NCI-H2227 treated with DMSO at 0.1 percent for 48 hours (cell line): ENCODE measurements at places on chromosomes 12 and 14.
A peak's percentile ranks its signal among the peaks of the same experiment; 100 is the strongest.

DNA sequence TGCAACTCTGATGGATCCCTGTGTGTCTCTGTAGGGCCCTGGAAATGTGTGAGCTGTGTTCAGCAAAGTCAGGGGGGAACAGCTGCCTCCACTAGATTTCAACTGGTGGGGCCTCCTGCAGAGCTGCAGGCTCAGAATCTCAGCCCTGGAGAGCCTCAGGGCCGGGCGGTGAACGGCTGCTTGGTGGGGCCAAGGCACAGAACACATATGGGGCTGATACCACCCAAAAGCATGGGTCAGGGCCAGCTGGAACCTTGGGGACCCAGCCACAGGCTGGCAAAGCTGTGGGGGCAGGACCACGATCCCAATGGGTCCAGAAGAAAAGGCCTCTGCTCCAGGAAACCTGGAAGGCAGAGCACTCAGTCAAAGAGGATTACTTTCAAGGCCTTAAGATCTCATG is 878.5 kb downstream of the BCL11B start:
- no peak for DNase-seq

GRCh38 chr12:713281-713875 is 39.0 kb upstream of the WNK1 start:
- DNase-seq, result no peak

GRCh38 chr14:23570806-23571483 is 3.4 kb upstream of the AP1G2 start:
- no peak for DNase-seq

DNA sequence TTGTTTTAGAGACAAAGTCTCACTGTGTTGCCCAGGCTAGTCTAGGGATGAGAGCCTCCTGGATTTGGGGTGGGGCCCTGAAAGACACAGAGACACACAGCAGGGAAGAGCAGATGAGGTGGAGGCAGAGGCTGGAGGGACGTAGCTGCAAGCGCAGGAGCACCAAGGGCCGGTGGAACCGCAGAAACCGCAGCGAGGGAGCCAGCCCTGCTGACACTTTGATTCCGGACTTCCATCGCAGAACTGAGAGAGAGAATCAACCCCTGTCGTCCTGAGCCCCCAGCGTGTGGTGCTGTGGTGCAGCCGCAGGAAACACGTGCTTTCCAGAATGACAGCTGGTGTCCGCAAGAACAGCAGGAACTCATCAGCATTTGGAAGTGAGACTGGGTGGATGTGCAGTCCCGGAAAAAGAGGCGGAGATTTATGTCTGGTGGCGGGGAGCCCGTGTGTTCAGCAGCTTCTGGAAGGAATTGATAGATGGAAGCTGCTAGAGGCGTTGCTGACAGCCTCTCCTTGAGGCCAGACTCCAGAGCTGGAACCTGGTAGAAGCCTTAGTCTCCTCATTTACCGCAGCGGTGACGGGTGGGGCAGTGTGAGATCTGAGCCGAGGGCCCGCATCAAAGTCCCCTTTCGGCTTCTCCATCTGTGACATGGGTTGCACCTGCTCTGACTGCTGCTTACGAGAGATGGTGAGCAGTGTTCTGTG is 21.9 kb upstream of the KLC1 start:
- DNase-seq, result peak; percentile 67

DNA sequence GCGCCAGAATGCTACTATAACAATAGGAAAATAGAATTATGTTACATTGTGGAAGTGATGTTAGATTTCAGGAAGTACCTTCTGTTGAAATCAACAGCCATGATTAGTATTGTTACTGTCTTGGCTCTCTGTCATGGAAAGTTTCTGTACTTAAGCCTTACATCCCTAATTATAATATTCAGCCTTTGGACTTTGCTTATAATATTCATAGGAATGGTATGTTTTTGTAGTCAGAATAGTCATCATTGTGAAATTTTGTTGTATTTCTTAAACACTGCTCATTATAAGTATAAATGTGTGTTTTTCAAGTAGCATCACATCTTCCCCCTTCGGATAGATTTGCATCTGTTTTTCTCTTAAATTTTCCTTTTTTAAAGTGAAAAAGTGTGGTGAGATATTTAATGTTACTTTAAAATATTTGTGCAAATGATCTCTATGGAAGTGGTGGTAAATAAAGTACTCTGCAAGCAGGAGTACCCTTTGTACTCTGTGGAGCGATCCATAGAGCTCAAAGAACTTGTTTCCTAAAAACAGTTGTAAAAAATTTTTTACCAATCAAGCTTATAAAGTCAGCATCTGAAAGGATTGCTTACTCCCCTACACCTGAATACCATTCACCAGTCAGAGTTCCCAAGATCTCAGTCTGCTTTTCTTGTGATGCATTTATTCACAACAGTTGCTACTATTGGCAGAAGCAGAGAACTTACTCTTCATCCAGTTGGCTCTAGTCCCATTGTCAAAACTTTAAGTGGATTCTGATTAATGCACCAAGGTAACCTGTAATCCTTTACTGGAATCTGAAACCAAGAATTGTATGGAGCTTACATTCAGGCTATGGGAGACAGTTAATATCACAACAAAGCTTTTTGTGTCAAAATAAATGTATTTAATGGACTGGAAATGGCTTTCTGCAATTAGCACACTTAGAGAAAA is 87.8 kb downstream of the RIC8B start:
- no peak for DNase-seq

DNA sequence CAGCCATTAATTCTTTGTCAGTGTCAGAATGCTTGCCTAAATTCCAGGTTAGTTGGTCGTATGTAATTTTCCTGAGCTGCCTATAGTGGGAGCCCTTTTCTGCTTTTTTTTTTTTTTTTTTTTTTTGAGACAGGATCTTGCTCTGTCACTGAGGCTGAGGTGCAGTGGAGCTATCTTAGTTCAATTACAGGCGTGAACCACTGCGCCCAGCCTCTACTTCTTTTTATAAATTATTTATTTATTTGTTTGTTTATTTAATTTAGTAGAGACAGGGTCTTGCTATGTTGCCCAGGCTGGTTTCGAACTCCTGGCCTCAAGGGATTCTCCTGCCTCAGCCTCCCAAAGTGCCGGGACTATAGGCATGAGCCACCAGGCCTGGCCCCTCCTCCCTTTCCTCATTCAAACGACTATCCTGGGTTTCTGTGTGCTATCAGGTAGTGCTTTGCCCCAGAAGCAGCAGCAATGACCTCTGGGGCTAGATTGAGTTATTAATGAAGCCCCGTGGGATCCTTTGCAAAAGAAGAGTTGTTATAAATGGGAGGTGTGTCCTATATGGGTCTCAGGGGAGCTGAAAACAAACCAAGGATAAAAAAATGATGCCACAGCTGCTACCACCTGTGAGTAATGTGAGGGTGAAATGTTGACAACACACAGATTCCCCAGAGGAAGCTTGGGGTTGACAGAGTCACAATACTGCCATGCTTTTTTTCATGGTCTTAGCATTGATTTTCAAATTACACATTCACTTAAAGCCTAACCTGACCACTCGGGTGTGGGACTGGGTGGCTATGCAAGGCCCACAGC is 34.6 kb upstream of the NFKBIA start:
- DNase-seq, result no peak

GRCh38 chr12:78726854-78727253 is 137.7 kb upstream of the SYT1 start:
- no peak for DNase-seq

- no peak for DNase-seq
Measured at GRCh38 chr14:104659764-104660523, 29.5 kb upstream of the INF2 start.

DNA sequence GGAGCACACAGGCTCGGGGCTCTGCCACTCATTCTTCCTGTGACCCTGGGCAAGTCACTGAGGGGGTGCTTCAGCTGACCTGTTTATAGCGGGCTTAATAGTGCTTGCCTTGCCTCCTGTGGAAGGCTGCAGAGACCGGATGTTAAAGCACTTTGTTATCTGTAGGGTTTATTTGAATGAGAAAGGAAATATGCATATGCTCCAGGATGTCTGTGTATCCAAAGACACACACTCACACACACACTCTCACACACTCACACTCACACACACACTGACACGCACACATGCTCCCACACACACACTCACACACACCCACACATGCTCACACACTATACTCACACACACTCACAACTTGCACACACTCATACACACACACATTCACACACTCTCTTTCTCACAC is 56.1 kb upstream of the DDX11 start:
- DNase-seq, result no peak

DNA sequence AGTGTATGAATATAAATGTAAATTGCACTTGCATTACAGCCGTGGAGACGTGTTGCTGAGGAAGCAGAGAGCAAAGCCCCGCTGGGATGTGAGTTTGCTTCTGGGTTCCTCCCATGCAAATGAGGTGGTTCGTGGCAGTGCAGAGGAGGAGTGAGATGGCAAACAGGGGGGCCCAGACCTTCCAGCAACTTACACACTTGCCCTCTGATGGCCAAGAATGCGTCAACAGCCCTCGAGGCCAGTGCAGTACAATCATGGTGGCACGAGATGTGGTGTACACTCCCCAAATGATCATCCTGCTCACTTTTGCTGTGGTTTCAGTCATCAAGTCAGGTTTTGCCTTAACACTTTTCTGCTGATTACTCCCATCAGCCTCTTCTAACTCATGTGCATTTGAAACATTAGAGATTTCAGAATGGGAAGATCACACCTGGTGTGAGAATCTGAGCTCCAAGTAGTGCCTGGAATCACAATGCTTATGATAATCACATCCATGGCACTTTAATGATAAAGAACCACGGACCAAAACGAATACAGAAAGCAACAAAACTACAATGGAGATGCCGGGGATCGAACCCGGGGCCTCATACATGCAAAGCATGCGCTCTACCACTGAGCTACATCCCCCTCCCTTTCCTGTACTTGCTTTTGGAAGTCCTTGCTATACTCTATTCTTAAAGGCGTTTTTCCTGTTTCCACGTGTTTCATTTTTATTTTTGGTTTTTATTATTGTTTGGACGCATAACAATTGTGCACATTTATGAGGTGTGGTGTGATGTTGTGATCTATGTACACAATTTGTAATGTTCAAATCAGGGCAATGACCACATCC is 7.0 kb upstream of the UBC start:
- DNase-seq, result no peak

DNA sequence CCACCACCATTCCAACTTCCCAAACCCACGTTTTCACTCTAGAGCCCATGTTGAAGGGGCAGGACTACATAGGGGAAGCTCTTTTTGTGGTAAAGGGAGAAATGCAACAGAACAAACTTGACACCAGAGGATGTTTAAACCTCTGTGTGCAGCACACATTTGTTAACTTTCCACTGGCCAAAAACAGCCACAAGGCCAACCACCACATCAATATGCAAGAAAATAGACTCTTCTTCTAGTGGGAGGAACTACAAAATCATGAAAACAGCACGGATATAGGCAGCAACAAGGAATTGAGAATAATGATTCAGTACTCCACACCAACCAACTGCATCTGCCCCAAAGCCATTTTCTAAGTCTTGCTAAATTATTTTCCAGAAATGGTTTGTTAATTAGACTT is 66.3 kb upstream of the CEP83 start:
- no peak for DNase-seq

GRCh38 chr14:42626986-42627385 is 1020.3 kb downstream of the LRFN5 start:
- no peak for DNase-seq

GRCh38 chr12:52004042-52004648 is 2.6 kb upstream of the TAMALIN start:
- no peak for DNase-seq

GRCh38 chr12:2264651-2265232 is 212.0 kb downstream of the CACNA1C start:
- no peak for DNase-seq

GRCh38 chr14:50615056-50615455 is 53.0 kb downstream of the SAV1 start:
- no peak for DNase-seq

GRCh38 chr12:6093764-6094163 is 30.7 kb downstream of the VWF start:
- no peak for DNase-seq

DNA sequence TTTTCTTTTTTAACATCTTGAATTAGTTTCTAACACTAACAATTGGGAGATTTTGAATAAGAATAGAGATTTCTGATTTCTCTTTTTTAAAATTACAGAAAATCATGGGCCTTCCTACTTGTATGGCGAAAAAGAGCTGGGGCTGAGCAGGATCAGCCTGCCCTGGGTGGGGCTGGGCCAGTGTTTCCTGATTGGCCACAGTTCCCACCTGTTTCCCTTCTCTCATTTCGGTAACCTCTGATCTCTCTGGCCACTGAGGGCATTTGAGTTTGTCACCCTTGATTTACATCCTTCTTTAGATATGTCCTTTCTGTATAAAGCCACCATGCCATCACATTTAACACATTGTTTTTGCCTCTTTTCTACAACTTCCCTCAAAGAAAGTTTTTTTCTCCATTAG is 254.2 kb downstream of the ZFP36L1 start:
- DNase-seq, result no peak

DNA sequence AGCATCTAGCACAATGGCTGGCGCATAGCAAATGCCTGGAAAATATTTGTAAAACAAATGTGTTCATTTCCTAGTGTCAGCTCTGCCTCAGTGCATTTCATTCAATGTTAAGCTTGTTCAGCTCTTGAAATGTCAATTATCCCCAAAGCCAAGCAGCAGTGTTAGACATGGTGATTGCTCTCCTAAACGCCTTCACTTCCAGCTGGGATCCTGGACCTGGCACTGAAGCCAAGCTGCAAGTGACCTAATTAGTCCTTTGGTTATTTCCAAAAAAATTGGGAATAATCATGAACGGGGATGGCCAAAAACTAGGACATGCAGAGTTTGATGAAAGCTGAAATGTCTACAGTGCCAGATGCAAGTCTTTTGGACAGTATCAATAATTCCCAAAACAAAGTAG is 54.9 kb upstream of the MDGA2 start:
- no peak for DNase-seq

DNA sequence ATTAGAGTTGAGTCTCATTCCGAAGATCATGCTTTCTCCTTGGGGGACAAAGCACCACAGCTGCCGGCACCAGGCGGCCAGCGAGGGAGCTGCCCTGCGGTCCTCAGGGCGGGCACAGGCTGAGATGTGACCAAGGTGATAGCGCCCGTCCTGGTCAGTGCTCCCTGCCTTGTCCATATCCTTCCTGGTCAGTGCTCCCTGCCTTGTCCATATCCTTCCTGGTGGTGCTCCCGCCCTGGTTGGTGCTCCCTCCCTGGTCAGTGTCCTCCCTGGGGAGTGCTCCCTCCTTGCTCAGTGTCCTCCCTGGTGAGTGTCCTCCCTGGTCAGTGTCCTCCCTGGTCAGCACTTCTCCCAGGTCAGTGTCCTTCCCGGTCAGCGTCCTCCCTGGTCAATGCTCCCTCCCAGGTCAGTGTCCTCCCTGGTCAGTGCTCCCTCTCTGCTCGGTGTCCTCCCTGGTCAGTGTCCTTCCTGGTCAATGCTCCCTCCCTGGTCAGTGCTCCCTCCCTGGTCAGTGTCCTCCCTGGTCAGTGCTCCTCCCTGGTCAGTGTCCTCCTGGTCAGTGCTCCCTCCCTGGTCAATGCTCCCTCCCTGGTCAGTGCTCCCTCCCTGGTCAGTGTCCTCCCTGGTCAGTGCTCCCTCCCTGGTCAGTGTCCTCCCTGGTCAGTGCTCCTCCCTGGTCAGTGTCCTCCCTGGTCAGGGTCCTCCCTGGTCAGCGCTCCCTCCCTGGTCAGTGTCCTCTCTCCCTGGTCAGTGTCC is 92.2 kb downstream of the ADGRD1 start:
- DNase-seq, result no peak
